ENCODE measurements at places on chromosomes 16 and 17.

- no peak for DNase-seq
These were observed 99.9 kb downstream of the BANP start for GRCh38 chr16:88050952-88051660.

DNA sequence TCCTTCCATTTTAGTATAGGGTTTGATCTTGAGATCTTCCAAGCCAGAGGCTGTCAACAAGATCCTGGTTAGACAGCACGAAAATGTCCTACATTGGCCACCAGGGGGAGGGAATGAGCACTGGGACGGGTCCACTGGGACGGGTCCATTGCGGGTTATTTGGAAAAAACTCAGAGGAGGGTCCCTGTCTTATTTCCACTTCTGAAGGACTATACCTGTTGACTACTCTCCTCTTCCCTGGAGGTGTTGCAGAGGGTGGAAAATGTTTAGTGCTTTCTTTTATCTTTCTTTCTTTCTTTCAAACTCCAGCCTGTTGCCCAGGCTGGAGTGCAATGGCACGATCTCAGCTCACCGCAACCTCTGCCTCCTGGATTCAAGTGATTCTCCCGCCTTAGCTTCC, 2.5 kb downstream of the TTLL6 start:
- no peak for DNase-seq

DNA sequence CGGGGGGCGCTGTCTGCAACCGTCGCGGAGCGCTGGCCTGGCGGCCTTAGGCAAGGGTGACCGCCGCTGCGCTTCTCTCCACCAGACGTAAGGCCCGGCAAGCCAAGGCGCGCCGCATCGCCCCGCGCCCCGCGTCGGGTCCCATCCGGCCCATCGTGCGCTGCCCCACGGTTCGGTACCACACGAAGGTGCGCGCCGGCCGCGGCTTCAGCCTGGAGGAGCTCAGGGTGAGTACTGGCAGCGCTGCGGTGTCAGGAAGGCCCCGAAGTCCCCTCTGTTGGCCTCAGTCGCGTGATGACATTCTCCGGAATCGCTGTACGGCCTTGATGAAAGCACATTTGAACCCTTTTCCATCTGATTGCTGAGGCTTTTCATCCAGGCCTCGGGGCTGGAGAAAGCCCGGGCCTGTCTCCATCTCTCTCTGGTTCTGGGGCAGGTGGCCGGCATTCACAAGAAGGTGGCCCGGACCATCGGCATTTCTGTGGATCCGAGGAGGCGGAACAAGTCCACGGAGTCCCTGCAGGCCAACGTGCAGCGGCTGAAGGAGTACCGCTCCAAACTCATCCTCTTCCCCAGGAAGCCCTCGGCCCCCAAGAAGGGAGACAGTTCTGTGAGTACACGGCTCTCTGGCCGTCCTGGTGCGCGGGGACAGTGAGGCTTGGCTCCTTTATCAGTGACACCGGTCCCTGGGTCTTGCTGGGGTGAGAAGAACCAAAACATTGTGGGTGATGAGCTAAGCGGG, 831 bp downstream of the RPL13 start:
- DNase-seq: no peak

- no peak for DNase-seq
These were observed 3.7 kb downstream of the ACSF3 start for GRCh38 chr16:89097392-89097772.

DNA sequence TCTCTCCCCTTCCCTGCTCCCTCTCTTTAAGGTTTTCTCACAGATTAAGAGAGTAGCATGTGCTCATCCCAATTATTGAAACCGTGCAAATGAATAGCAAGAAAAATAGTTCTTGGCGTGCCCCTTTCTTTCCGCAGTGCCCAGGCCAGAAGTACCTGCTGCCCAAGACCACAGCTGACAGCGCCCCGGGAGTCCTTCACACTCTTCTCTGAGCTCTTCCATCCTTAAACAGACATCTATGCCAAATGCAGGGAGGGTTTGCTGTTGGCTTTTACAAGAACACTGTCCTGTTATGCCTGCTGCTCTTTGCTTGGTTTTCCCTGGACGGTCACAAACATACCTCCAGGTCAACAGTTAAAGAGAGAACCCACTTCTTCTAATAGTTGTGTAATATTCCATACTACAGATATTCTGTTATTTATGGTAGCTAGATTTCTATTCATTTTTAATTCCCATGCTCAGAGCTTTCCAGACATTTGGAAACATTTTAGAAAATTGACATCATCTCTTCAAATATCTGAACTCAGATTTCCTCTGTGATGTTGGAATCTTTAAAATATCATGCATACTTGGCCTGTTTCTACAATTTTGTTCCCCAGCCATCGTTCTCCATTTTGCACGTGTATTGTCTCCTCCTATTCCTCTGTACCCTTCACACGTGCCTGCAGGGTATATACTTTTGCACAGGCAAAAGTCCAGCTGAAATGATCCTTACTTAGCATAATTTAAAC, 416.7 kb downstream of the WWOX start:
- no peak for DNase-seq

- DNase-seq: no peak
These were observed 34.5 kb downstream of the COX10 start for GRCh38 chr17:14103836-14104235.

GRCh38 chr17:40901981-40902474, 17.0 kb upstream of the KRT20 start:
- no peak for DNase-seq

GRCh38 chr16:53334581-53334980, 99.7 kb upstream of the RBL2 start:
- DNase-seq: no peak

- no peak for DNase-seq
These were observed 21.8 kb downstream of the SREBF1 start for GRCh38 chr17:17815062-17815406.

DNA sequence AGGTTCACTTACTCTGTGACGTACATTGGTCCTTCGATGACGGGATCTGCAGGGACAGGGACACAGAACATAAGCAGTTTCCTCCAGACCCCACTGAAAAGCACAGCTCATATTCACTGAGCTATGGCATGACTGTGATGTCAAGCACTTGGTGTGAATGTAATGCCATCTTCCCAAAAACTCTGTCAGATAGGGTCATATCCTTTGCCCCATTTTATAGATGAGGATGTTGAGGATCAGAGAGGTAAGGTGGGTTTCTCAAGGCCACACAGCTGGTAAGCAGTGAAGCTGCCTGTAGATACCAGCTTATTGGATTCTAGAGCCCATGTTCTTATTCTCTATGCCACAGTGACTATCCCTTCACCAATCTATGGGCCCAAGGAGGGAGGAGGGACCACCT, 2.5 kb downstream of the ERN2 start:
- no peak for DNase-seq

GRCh38 chr17:4969047-4969550, 1.5 kb upstream of the SPAG7 start:
- no peak for DNase-seq

GRCh38 chr16:84065536-84066132, 23.0 kb upstream of the SLC38A8 start:
- DNase-seq: no peak

- no peak for DNase-seq
These were observed 29.6 kb upstream of the ABCA9 start for GRCh38 chr17:69090365-69090764.
